ENCODE measurements at places on chromosomes 4 and X.
A peak's percentile ranks its signal among the peaks of the same experiment; 100 is the strongest.

GRCh38 chrX:10821293-10821692 is 200.9 kb upstream of the MID1 start:
- no peak for DNase-seq

- DNase-seq: no peak
Observed at GRCh38 chr4:153808175-153808574, 19.3 kb upstream of the SFRP2 start.

- DNase-seq: peak; percentile 35
Observed at GRCh38 chr4:140048419-140048995, 105.5 kb downstream of the MAML3 start.

DNA sequence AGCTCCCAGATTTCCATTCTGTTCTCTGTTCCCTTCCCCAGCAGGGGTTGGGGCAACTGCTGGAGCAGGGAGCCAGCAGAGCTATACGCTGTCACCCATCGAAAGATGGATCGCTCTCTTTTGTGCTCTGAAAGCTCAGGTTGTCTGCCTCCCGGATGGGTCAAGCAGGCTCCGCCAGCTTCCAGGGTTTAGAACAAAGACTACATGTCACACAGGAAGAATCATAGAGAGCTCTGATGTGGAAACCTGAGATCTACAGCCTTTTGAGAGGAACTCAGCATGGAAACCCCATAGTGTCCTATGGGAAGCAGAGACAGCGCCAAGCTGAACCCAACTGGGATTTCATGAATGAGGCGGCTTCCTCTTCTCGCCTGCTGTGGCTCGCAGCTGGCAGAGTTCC is 205.4 kb downstream of the HS3ST1 start:
- peak; percentile 89 for DNase-seq

- no peak for DNase-seq
Observed at GRCh38 chrX:23745786-23746185, 2.7 kb upstream of the ACOT9 start.

GRCh38 chrX:115553171-115553570 is 7.8 kb upstream of the PLS3 start:
- DNase-seq: no peak

DNA sequence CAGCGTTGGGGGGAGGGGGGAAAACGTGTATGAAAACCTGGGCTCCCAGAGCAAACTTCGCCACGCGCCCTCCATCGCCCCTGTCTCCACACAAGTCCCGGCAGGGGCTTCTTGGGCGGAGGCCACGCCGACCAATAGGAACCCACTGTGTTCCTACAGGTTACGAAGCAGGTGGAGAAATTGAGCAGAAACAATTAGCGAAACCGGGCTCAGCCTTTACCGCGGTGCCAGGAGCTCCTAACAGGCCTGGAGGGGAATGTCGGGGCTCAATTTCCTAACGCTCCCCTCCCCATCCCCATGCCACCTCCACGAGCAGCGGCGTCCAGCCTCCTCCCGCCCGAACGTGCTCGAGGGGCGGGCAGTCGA is 589 bp upstream of the KIT start:
- DNase-seq: peak; percentile 83

Data from COR-L47 (cell line).